Stimulated activated CD4-positive, alpha-beta T cell treated with anti-CD3 and anti-CD28 coated beads, Interleukin-4, amount 100 ng/mL, for 48 hours (primary cell): ENCODE measurements at places on chromosomes 4 and X.

GRCh38 chrX:130529531-130529930, 127.7 kb downstream of the RBMX2 start:
- DNase-seq: no peak

- DNase-seq: no peak
Observed at GRCh38 chr4:8876982-8877779, 5.5 kb upstream of the HMX1 start.

DNA sequence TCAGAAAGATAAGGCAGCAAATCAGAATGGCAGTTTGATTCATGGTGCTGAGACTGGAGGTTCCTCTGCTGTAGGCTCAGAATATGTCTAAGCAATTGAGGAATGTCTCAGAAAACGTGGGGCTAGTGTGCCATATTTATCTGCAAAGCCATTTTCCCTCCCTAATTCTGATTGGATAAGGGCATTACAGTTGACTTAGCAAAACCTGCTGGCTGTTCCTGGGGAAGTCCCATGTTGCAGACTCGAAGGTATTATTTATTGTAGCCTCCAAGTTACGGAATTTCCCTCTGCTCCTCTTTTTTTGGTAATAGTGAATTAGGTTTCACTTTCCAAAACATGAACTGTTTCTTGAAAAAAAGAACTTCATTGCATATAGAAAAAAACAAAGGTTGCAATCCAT, at the start of gene CXCL10:
Gene CXCL10 (minus strand): TSS at position 109 of the 400 bp plus-strand sequence. CDS start 66 bp downstream, at position 43.
- DNase-seq: no peak

GRCh38 chr4:79662651-79663050, 254.6 kb upstream of the GK2 start:
- DNase-seq: no peak

DNA sequence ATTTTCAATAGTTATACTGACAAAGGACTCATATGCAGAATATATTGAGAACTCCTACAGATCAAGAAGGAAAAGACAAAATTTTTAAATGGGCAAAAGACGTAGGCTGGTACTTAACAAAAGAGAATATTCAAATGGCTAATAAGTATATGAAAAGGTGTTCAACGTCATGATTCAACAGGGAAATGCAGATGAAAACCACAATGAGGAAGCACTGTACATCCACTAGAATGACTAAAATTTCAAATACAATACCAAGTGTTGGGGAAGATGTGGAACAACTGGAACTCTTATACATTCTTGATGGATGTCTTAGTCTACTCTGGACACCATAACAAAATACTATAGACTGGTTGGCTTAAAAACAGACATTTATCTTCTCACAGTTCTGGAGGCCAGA, 1.3 kb upstream of the MRFAP1L1 start:
- no peak for DNase-seq

GRCh38 chr4:179595671-179596410, 2153.6 kb upstream of the AGA start:
- DNase-seq: no peak

- no peak for DNase-seq
Observed at GRCh38 chrX:19956306-19956705, 34.6 kb downstream of the BCLAF3 start.

GRCh38 chrX:133939655-133940302, 45.6 kb downstream of the GPC3 start:
- DNase-seq: no peak

- DNase-seq: no peak
Observed at GRCh38 chrX:17403189-17403691, 28.2 kb downstream of the NHS start.

DNA sequence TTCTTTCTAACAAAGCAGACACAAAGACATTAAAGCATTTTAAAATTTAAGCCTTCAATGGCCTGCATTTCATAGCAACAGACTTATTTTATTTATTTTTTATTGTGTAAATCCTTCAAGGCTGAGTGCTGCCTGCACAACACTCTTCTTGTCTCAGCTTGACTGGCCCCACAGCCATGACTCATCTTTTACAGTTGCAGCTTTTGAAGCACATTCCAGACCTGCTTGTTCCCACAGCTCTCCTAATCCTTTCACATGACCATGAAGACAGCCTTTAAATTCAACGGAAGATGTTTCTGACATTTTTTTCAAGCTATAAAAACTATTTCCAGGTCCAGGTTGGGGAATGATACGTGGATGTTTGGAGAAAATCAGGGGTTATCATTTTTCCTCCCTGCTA, 276.9 kb upstream of the TACR3 start:
- no peak for DNase-seq

DNA sequence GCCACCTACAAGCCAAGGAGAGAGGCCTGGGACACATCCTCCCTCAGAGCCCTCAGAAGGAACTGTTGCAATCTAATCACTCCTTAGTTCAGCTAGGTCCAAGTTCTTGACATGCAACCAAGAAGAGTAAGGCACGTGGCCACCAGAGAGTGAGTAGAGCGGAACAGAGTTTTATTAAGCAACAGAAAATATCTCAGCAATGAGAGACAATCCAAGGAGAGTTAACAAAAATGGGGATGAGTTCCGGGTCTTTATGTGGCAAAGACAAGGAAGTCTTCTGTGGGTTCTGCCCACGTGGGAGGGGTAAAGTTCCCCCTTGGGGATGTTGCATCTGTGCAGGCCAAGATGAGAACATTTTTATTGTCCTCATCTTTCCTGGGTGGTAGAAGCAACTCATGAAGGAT, 38.5 kb upstream of the PROM1 start:
- DNase-seq: no peak

GRCh38 chrX:13126775-13127174, 82.4 kb upstream of the FAM9C start:
- DNase-seq: no peak

- DNase-seq: no peak
Observed at GRCh38 chr4:105490523-105490922, 16.7 kb upstream of the PPA2 start.

GRCh38 chr4:15652191-15652590, 3.0 kb downstream of the FBXL5 start:
- DNase-seq: no peak

DNA sequence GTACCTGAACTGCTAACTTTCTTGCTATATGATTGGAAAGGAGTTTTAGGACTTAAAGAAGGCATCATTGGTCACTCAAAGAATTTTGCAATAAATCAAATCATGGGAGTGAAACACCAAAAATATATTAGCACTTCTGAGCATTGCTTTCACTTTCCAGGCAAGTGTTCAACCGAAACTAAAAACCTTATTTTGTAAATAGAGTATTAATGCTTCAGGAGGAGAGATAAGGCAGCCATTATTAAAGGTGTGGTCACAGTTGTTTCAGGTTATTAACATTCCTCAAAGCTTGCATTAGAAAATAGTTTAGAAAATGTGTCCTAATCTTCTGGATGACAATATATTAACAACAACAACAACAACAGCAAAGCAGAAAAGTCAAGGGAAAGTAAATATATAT, 92.3 kb upstream of the TLL1 start:
- no peak for DNase-seq

- no peak for DNase-seq
Observed at GRCh38 chrX:79159800-79160199, 15.3 kb downstream of the GPR174 start.

- no peak for DNase-seq
Observed at GRCh38 chr4:61877893-61878292, 677.8 kb downstream of the ADGRL3 start.

GRCh38 chr4:100493756-100494155, 24.1 kb downstream of the EMCN start:
- no peak for DNase-seq

DNA sequence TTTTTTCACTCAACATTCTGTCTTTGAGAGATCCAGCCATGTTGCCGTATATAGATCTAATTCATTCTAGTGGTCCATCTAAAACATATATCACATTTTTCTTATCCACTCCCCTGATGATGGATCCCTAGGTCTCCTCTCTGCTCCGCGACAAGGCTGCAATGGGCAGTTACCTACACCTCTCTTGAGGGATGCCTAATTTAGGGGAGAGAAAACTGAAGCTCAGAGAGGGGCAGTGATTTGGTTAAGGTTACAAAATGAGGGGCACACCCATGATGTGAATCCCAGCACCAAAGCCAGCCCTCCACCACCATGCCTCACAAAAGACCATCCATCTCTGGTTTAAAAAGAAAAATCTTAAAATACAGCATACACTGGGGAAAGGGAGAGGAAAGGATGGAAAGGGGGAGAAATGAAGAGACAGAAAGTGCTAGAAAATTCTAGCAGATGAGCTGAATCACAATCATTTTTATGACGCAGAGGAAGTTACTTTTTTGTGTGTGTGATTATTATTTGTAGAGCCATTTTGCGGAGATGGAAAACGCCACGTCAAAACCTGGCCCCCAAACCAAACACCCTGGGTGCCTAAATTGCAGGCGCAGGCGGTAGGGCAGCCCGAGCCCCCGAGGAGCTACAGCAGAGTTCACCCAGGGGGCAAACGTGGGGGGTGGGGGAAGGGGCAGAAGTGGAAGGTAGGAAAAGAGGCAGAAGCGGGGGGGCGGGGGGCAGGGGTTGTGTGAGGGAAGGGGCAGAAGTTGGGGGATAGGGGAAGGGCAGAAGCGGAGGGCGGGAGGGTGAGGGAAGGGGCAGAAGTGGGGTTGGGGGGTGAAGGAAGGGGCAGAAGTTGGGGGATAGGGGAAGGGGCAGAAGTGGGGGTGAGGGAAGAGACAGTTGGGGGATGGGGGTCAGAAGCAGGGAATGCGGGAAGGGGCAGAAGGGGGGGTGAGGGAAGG, 1.3 kb upstream of the TSPYL2 start:
- no peak for DNase-seq

DNA sequence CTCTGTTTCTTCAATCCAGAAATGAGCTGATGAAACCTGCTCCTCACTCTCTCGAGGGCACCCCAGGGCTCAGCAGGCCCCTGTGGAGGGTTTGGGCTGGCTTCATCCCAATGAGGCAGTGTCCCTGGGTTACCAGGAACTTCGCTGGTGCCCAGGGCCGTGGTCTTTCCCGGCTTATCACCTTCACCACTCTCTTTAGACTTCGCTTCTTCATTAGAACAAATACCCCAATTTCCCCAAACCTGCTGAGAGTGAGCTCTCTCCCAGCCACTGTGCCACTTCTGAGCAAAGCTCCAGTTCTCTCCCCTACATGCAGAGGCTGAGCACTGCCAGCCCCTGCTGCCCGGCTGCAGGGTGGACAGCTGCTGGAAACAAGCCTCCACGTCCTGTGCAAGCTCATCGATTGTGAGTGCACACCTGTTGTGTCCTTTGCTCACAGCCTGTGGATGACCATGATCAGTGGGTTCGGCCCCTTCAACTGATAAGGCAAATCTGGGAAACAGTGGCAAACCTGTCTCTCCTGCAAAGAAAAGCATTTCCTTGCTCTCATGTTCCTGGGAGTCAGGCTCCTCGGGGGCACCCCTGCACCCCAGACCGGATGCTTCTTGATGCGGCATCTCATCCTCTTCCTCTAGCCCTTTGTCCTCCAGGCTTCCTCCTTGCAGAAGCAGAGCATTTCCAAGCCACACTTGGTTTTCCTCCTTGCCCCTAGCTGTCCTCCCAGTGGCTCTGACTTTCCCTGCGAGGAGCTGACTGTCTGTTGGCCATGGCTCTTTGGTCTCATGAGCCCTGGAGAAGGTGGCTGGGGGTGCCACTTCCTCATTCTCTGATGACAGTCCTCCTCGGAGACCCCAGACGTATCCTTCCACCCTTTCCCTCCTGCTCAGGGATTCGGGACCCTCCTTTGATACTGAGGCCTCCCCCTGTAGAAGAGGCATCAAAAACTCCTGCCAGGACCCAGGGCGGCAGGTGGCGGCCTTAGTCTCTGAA, 28.7 kb downstream of the C4orf50 start:
- no peak for DNase-seq

DNA sequence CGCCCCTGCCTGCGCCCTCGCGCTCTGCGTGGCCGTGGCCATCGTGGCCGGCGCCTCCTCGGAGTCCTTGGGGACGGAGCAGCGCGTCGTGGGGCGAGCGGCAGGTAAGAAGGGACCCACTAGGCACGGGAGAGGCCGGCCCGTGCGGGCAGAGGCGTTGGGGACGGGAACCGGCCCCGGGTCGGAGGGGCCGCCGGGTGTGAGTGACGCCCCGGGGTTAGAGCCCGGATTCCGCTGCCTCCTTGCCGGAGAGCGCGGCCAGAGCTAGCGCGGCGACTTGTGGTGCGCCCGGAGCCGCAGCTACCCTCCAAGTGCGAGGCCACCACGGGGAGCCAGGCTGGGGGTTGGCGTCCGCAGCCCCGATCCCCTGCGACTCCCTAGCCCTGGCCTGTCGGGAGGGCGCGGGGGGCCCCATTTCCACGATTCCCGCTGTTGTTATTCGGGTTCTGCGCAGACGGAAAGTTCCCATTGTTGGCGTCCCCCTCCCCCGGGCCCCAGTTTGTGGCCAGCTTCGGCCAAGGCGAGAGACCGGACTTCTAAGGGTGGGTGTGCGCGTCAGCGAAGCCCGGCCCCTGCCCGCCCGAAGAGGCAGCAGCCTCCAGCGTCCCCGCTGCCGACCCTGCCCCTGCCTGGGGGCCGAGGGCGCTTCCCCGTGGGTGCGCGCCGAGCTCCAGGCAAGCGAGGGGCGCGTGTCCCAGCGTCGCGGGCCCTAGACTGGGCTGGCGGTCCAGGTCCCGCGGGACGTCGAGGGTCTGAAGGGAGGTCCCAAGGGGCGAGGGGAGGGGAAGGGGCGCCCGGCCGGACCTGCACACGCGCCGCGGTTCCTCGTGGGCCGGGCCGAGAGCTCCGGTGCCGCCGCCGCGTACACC, 1.1 kb downstream of the FGFR3 start:
- DNase-seq: no peak

GRCh38 chr4:164683040-164683439, 70.9 kb upstream of the SMIM31 start:
- DNase-seq: no peak

DNA sequence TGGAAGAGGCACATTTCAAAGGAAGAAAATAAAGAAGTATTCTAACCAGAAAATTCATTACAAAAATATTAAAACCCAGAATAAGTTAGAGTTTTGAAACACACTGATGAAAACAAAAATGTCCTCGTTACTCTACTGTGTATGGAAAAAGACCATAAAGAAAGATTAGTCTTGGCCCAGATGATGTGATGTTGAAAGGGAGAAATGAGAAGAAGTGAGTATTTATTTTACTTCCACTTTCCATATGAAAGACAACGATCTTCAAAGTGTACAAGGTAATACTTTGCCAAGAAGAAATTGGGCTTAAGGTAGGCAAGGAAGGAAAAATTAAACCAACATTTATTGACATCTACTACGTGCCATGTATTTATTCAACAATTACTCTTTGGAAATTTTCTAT, 48.6 kb upstream of the EMCN start:
- no peak for DNase-seq

- DNase-seq: no peak
Observed at GRCh38 chrX:73877687-73878086, 314.7 kb downstream of the CHIC1 start.

- no peak for DNase-seq
Observed at GRCh38 chr4:77880784-77881183, 18.2 kb downstream of the MRPL1 start.
